ENCODE measurements at places on chromosomes 16 and 17.

DNA sequence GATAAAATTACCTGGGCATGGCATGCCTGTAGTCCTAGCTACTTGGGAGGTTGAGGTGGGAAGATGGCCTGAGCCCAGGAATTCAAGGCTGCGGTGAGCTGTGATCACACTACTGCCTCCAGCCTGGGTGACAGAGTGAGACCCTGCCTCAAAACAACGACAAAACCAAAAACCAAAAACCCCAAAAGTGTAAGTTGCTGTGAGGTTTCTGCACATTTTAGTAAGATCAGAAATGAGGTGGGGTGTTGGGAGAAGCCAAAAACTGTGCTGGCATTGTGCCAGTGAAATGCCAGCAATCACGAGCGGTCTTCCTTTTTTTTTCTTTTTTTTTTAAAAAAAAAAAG is 114.6 kb downstream of the PITPNC1 start:
- no peak for DNase-seq

DNA sequence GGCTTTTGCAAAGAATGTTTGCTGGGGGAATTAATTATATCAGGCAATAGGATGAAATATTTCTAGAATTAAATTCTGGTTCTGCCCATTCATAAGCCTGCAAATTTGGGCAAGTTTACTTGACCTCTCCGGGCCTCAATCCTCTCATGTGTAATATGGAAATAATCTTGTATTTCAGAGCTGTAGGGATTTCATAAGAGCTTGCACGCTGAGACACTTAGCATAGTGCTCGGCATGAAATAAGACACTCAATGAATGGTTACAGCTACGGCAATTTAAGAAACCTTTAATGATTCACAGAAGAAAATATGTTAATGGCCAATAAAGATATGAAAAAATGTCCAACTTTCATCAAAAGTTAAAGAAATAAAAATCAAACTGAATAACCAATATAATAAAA is 40.6 kb upstream of the PITPNM3 start:
- DNase-seq, result no peak

DNA sequence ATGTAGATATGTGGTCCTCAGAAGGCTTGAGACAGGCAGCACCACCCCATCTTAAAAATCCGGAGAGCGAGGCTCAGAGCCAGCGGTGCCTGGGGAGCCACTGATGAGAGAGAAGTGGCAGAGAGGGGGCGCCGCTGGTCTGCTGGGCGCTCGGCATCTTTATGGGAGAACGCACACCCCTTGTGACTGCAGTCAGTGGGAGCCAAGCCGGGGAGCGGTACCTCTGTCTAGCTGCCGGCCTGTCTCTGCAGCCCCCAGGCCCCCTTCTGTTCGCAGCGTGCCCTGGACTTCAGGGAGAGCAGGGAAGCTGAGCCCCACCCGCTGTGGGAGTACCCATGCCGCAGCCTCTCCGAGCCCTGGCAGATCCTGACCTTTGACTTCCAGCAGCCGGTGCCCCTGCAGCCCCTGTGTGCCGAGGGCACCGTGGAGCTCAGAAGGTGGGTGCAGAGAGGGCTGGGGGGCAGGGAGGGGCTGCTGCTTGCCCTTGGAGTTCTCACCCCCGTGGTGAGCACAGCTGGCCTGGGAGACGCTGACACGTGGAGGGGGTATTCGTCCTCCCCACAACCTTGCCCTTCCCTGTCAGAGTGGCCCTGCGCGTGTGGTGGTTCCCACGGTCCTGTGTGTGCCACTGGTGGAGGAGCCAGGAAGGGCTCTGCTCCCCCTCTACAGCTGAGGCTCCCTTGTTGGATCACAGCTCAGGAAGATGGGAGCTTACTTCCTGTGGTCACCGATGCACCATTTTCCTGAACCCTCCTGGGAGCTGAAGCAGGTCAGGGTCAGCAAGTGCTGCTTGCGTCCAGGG is 44.8 kb downstream of the PRMT7 start:
- DNase-seq, result no peak

DNA sequence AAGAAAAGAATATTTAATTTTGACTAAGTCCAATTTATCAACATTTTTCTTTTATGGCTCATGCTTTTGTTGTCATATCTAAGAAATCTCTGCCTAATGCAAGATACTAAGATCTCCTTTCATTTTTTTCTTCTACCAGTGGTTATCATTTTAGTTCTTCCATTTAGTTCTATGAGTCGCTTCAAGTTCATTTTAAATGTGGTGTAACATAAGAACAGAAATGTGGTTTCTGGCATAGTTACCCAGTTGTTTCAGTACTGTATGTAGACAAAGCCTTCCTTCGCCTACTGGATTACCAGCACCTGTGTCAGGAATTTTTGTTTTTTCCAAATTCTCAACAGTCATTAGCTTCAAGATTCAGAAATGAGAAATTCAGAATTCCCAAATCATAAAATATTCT is 175.7 kb downstream of the PARN start:
- peak; percentile 42 for DNase-seq

GRCh38 chr16:70610273-70611223 is 35.8 kb upstream of the IL34 start:
- no peak for DNase-seq

GRCh38 chr17:75856062-75856756 is 1.1 kb upstream of the WBP2 start:
- DNase-seq, result peak; percentile 46

- peak; percentile 45 for DNase-seq
Observed at GRCh38 chr16:27365142-27366089, 36.6 kb upstream of the IL21R start.

DNA sequence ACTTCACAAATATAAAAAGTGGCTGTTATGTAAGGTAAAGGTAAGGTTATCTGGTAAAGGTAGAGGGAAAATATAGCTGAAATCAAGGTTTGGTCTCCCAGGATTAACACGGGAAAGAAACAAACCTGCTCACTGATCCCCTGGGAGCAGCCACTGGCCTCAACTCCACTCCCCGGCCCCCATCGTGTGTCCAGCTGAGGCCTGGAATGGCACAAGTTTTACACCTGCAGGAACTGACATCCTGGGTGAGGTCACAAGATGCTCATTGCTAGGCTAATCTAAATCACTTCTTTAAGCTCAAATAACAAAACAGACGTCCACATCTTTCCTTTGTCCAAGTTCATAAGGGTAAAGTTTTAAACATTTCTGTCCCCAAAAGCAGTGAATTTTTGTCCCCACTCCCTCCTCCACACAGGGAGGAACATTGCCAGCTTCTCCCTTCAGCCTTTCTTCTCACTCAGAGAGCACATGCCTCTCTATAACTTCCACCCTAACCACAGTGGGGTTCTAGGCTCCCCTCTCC is 46.3 kb downstream of the ERN1 start:
- no peak for DNase-seq

DNA sequence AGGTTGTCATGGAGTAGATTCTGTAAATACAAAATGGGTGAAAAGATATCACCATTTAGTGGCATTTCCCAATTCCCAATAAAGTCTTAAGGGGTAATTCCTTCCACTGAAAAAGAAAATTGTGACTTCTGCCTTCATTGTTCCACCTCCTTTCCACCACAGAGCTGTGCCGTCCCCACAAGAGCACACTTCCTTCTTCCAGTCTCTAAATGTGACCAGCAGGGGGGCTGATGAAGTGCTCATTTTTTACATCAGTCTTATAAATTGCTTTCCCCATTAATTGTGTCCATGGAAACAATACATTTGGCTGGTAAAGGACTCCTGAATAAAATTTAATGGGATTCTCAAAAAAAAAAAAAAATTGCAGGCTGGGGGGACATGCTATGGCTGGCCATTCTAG is 260.8 kb upstream of the PSMD7 start:
- peak; percentile 11 for DNase-seq
